ENCODE measurements at places on chromosomes 5 and 9.

DNA sequence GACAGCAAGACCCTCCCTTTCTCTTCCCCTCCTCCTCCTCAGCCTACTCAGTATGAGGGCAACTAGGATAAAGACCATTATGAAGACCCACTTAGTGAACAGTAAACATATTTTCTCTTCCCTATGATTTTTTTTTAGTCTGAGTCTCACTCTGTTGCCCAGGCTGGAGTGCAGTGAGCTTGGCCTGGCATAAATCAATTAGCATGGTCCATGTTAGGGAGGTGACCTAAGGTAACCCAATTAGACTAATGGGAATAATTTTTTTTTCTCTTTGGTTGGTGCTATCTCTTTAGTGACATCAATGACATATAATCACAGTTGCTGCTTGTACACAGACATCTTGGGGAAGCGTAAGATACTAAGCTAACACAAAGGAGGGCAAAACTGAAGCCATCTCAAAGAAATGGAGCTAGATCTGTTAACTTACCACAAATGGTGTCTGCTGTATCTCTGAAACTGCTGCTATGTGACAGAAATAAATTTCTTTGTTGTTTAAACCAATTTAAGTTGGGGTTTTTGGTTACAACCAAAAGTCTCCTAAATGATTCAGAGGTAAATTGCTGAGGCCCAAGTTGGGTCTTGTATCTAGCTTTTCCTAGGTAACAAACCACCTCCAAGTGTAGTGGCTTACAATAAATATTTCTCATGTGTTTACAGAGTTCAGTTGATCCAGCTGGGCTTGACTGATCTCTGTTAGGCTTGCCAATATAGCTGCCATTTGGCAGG is 13.3 kb downstream of the PKD2L2 start:
- DNase-seq = no peak

DNA sequence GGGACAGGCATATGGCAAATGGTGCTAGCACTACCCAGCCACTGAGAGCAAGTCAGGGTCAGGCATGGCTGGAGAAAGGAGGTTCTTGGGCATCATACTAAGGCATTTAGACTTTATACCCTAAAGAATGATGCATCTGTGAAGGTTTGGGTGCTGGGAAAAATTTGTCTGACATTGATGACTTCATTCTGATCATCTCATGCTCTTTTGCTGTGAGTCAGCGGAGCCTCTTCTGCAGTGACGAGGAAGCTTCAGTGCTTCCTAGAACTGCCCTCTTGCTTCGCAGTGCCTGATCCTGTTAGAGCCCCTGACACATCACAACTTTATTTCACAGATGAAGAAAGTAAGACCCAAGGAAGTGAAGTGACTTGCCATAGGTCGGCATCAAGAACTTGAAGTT is 266.6 kb upstream of the GAS1 start:
- no peak for DNase-seq

DNA sequence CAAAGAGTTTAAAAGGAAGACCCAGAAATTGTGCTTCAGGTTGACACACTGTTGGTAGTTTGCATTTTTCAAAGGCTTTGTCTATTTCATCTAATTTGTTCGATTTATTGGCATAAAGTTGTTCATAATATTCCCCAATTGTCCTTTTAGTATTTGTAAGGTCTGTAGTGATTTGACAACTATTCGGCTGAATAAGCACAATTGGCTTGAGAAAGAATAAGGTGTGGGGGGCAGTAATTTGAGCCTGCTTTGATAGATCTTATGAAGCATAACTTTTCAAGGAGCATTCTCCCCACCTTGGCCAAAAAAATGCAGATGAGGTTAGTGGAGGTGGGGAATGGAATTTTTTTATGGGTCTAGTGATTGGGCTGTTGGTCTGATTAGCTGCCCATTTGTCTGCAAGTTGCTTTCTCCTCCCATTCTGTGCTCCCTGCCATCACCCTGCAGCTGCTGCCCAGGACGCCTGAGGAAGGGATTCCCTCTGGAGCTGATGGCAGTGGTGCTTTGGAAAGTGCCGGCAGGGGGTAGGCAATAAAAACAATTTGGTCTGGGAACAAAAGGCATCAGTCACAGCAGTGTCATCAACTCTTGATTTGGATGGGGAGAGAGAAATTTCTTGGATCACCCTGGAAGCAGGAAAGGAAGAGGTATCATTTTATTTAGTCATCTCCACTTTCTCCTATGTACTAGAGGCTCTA is 26.6 kb downstream of the WNT8A start:
- no peak for DNase-seq

GRCh38 chr9:21806644-21807043 is 4.2 kb downstream of the MTAP start:
- DNase-seq = no peak

- DNase-seq = no peak
Measured at GRCh38 chr5:152686931-152687330, 281.9 kb upstream of the NMUR2 start.

DNA sequence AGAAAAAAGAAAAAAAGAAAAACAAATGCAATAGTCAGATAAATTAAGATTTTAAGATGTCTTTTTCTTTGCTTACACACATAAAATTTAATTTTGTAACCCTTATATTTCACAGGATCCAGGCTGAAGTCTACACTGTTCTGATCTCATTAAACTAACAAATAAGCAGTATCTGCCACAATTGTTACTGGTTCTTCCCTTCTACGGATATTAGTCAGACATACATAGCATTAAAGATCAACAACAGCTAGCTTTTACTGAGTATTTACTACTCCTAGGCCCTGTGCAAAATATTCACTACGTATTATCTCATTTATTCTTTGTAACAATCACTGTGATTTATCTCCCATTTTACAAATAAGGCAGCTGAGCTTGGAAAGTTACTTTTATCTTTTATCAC is 34.9 kb downstream of the GNAQ start:
- no peak for DNase-seq

GRCh38 chr9:14068690-14069089 is 245.3 kb downstream of the NFIB start:
- DNase-seq = no peak

DNA sequence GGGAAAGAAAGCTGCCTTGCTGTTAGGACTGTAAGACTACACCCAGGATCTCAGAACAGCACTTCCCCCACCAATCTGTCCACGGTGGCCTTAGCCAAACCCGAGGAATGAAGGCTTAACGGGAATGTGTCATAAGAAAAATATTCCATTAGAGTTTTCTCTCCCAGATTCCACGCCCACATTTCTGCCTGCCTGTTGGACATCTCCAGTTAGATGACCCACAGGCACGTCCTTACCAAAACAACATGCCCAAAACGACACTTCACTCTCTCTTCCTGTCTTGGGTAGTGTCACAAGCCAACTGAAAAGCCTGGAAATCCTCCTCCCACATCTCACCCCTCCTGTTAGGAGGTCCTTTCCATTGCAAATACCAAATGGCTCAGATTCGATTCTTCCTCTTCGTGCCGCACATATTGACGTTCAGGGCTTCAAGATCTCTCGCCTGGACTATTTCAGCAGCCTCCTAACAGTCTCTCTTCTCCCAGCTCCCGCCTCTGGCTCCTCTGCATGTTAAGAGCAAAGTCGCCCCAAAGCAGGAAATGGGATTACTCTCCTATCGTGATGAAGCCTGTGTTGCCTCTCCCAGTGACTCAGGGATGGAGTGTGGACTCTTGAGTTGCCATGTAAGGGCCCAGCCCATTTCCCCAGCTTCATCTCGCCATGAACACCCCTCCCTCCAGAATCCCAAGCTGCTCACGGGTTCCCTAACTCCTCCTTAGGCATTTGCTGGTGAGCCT is 159.3 kb downstream of the NR3C1 start:
- DNase-seq = no peak

DNA sequence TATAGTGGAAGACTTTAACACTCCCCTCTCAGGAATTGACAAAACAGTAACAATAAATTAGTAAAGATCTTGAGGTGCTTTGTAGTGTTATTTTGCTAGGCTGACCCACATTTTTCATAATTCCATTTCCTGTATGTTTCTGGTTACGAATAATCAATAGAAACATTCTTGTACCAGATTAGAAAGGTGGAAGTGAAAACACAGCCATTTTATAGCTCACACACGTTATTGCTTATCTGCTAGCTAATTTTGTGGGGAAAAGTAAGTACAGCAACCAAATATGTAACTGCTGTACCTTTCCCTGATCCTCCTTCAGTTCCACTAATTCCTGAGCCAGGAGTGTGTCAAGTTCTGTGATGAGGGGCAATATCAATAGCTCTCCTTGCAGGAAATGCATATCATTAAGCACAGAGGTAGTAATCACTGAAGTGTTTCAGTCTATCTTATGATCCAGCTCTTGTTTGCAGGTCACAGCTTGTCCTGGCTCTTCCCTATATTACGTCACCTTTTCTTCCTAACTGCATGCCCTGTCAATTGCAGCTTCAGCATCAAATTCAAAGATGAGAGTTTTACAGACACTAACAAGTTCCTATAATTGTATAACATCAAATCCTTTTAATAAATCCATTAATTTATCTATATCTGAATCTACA is 59.4 kb downstream of the MINAR2 start:
- no peak for DNase-seq
